ENCODE measurements at places on chromosomes 7 and 10.

DNA sequence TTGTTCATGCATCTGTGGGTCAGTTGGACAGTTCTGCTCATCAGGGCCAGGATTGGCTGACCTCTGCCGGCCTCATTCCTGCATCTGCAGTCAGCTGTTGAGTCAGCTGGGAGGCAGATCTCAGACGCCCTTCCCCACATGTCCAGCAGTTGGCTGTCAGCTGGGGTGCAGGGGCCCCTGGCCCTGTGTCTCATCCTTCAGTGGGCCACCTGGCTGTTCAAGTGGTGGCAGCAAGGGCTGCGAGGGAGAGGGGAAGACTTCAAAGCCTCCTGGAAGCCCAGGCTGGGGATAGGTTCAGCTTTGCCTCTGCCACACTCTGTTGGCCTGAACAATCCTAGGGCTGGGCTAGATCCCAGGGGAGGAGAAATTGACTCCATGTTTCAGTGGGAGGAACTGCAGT lies 33.2 kb downstream of the TACR2 start:
- DNase-seq, result no peak

DNA sequence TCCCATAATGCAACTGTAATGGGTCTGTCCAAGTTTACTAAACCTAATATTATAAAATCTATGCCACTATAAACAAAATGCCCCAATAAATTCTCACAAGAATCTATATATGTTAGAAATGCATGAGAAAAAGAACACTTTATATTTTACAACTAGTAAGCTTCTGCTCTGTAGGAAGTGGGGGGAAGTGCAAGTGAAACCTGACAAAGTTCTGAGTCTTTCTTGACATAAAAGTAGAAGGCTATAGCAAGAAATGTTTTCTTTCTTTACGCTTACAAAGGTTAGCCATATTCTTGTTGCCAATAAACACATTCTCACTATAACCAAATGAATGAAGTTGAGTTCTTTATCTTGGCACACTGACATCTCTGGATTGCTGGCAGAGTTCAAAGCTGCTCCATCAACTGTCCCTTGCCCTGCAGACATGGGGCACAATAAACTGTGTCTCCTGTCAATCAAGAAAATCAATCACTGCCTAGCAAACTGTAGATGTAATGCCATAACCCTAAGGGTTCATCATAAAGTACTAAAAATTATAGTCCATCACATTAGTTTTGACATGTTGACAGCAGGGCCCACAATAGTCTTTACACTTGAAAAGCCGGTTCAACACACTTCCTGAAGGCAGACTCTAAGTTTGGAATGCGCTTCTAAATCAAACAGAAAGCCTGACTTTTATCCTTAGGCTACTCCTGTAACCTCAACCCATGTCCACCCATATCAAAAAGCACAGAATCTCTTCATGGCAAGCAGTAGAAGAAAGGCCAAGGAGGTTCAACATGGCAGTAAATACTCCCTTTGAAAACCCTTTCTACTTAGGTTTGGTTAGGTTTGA lies 58.6 kb downstream of the TPK1 start:
- no peak for DNase-seq

DNA sequence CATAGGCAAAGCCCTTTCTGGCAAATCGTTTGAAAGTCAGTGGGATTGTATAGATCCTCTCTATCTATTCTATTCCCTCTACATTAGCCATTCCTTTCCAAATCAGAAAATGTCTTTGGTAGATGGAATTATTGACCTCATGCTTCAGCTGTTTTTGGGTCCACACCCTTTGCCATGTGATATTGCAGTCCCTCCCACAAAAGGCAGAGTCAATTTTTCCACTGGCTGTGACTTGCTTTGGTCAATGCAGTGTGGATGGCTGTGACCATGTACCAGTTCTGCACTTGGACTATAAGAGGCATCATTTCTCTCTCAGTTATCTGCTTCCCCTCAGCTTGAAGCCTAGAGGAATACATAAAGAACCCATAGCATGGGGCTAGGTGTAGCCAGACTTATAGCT lies 332.9 kb downstream of the PTEN start:
- no peak for DNase-seq

DNA sequence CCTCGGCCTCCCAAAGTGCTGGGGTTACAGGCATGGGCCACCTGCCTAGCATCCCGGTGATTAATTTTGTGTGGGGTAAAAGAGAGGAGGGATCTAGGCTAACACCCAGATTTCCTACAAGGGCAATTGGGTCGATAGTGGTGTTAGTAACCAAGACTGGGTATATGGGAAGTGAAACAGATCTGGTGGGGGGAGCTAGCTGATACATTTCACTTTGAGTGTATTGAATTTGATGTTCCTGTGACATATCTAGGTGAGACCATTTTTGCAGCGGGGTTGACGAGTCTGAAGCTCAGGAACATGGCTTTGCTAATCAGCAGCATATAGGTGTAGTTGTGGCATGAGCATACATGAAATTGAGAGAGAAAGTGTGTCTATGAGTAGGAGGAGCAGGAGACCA lies 12.0 kb downstream of the CLCN1 start:
- DNase-seq, result no peak

DNA sequence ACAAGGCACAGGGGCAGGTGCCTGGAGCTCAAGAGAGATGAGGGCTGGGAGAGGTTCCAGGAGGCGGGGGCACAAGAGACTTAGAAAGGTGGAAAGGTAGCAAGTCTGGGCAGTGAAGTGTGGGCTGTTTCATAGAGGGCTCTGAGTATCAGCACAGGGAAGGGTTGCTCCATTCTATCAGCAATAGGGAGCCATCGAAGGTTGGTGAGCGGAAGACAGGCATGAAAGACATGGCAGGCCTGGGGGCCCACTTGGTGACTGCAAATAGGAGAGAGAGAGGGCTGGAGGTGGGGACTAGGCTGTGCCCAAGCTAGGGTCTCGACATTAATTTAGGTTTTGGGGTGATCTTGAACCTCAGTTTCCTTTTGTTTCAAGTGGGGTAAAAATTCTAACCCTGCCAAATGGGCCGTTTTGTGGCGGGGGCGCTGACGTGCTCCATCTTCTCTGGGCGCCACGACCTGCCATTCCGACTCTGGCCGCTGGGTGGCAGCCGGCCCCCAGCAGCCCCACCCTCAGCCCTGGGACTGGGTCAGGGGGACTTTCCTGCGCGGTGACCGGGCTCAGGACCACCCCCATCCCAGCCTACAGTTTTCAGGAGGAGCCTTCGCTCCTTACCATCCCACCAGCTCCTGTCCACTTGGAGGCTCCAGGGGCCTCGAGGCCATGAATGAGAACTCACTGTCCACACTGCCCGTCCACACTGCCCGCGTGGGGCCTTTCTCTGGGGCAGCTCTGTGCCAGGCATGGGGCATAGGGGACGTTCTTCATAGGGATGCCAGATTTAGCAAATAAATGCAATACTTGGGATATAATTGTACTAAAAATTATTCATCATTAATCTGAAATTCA lies 37.2 kb upstream of the PCBD1 start:
- no peak for DNase-seq

GRCh38 chr7:15686295-15686956 lies at the start of gene MEOX2:
Gene MEOX2 (minus strand): TSS chr7:15686683. CDS start chr7:15686402, 281 bp downstream.
- no peak for DNase-seq

GRCh38 chr10:130411496-130412085 lies 275.4 kb downstream of the GLRX3 start:
- peak; percentile 6 for DNase-seq

- peak; percentile 48 for DNase-seq
These were observed 613 bp downstream of the USP6NL start for GRCh38 chr10:11610826-11611247.

DNA sequence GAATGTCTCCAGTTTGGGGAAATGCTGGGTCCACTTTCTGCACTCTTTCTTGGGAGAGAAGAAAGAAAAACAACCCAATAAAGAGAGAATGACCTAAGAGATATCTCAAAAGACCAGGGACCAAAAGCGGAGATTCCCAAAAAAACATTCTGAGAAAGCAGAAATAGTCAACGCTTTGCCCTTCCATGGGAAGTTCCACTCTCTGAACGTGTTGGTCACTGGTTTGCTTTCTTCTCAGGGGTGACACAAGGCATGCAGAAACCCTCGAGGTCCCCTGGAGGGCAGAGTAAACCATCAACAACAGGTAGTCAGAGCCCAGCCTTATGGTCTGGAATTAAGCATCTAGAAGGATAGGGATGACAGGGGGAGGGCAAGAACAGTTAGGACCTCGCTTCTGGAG lies 26.2 kb upstream of the AOAH start:
- DNase-seq, result no peak

DNA sequence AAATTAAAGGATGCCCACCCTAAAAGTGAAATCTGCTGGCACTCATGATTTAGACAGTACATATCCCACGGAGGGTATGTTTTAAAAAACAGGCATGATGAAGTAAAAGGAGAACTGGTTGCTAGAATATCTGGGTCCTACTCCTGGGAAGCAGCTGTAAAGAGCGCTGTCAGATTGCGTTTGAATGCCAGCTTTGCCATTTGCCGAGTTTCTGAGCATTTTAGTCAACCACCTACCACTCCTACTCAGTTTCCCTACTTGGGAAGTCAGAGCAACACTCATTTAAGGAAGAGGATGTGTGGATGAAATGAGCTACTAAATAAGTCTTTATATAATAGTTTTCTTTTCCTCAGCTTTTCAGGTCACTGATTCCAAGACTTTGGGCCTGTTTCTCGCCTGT lies 1.1 kb upstream of the UMAD1 start:
- DNase-seq, result no peak

DNA sequence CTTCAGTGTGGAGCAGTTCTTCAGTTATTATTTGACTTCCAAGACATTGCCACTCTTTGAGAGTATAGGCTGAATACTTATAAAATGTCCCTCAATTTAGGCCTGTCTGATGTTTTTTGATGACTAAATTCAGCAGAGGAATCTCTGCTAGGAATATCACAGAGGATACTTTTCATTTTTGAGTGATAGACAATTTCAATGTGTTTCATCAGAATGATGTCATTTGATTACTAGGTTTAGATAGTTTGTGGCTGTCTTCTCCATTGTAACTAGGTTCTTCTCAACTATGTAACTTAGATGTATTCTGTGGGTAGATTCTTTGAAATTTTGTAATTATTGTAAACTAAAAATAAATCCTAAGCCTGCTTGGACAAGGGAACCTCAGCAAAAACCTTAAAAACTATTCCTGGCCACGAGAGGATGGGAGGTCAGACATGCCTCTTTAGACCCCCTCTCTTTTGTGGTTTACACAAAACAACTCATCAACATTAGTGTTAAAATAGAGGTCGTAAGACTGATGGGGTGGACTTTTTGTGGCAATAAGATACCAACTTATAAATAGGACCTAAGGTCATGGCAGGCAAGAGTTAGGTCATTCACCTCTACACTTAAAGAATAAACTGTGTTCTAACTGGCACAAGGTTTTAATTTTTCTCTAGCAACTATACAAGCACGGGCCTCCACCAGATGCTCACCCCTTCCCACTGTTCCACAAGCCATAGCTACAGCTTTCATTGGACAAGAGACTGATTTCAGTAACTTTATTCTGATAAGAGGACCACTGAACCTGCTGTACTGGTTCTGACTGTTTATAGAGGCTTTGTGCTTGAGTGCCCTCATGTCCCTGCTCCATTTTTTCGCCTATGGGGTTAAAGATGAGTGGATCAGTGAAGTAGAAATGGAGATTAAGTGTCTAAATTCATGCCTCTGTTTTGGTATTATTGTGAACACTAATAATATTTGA lies 33.7 kb downstream of the CYP2C8 start:
- DNase-seq, result no peak

Data from NCI-H1417 (cell line).